ENCODE measurements at places on chromosomes 12 and 14.

DNA sequence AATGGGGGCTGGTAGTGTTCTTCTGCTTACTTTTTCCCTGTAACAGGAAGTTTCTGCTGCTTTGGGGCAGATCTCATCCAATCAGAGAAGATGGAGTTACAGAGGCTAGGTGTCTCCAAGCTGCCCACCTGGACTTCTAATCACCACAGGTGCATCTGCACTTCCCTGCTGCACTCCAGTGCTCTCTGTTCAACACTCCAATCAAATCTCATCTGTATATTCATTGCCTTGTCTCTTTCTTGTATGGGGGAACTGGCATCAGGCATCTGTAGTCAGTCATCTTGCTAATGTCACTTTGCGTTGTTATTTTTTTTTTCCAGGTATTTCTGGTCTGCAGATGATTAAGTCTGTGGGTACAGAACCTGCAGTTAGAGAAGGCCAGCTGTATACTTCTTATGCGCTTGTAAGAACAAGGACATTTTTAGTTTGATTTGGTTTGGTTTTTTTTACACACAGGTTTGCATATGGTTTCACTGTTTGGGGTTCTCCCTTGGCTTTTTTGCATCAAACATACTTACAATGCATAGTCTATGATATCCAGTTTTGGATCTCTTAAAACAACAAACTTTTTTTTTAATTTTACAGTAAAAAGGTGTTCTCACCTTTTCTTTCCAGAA is 116.0 kb downstream of the METTL25 start:
- no peak for DNase-seq

DNA sequence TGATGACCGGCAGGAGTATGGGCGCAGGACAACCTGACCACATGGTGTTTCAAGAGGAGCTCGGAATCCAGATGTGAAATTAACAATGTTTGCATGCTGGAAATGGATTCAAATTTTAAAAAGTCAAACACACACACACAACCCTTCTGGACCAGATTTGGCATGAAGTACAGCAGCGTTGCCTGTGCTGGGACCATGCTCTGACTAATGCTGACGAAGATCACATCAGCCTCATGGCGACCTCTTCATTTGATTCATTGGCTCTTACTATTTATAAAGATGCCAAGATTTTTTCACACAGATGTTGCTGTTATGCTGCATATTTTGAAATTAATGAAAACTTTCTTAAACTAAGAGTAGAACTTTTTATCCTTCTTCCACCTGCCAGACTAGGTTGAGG is 926.6 kb upstream of the TMEM132C start:
- no peak for DNase-seq

GRCh38 chr14:105088812-105089745 is 23.8 kb upstream of the GPR132 start:
- DNase-seq: no peak

DNA sequence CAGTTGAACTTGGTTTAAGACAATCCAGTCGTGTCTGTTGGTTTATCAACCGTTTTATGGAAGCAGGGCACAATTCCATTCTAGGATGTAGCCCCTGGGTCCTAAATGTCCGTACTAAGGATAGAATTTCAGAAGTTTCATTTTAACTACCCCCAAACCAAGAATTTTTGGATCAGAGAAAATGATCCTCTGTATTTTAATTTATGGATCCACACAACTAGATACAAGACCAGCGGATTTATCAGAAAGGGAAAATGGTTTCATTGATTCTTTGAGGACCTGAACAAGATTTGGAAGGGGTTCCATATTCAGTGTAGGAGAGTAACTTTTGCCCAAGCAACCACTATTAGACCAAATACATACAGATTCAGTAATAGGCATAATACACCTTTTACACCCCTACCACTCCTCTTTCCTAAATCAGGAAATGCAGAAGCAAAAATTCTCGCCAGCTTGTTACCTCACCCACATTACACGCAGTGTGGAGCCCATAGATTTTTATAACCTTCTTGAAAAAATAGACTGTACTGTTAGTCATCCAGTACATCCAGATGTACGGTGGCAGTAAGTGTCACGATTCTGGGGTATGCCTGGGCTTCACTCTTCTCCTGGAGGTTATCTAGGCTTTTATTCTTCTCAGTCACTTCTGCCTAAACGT is 1.4 kb upstream of the FBXL14 start:
- no peak for DNase-seq

DNA sequence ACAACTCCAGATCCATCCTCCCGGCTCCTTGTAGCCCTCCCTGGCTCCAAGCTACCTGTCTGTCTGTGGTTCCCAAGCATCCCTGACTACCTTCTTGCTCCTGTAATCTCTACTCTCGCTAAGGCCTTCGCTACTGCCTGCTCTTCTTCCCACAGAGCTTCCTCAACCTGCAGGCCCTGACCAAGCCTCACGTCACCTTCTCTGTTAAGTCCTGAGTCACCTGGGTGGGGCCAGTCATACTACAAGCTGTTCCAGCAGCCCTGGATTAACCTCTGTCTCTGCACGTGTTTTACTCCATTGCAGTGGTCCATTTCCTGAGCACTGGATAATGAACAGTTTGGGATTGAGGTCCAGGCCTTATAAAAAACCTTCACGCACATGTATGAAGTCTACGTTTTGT is 770.7 kb downstream of the BCL11B start:
- DNase-seq: no peak

DNA sequence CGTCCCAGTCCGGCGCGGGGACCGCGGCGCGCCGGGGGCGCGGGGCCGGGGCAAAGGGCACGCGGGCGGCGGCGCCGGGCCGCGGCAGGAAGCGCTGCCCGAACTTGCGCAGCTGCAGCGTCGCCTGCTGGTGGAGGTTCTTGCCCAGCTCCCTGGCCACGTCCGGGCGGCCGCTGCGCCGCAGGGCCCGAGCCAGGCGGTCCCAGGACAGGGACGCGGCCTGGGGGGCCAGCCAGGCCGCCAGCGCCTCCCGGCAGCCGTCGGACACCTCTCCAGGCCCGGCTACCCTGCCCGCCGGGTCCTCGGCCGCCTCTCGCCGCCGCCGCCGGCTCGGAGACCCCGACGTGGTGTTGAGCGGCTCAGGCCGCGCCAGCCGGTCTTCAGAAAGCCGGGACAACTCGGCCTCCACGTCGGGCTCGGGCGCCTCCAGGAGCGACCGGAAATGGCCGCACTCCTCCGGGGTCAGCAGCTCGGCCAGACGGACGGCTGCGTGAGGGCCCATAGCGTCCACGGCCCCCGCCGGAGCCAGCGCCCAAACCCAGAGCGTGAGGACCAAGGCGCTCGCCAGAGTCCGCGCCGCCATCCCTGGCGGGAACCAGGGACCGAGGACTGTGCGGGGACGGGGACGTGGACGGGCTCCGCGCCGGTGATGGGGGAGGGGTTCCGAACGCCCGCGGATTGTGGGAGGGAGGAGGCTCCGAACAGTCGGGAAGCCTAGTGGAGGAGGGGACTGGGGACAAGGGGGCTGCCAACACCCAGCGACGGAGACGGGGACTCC is 34.0 kb downstream of the FIGNL2 start:
- DNase-seq: peak; percentile 50

DNA sequence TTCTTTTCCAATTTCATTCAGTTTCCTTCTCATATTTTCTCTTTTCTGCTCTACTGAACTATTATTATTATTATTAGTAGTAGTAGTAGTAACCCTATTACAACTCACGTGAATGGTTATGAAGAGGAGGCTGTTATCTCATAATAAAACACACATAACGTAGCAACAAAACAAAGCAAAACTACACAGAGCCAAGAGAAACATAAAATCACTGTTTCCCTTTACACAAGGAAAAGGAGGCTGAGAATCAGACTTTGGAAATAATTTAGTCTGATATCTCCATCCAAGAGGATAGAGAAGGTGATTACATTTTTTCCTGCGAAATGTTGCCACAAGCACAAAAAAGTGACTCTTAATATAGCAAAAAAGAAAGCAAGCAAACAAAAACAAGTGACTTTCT is 975.8 kb upstream of the FLRT2 start:
- no peak for DNase-seq

- DNase-seq: no peak
Measured at GRCh38 chr12:109378569-109378968, 30.9 kb downstream of the MYO1H start.

- DNase-seq: no peak
Measured at GRCh38 chr14:44988694-44989093, 26.7 kb downstream of the TOGARAM1 start.

DNA sequence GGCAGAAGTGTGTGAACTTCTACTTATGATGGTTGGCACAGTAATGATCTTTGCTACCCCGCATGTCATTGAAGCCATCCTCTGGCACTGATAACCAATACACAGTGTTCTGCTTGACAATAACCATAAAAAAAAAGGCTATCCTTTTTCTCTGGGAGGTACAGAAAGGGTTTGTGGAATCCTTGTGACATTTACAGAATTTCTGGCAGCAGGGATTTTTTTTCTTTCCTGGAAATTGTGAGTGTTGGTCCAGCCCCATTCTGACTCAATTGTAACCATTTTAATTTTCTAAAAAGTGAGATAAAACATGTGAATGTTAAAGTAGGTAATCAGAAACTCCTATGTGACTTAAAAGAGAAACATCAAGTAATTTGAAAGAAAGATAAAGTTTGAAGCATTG is 943.8 kb downstream of the TMTC2 start:
- DNase-seq: no peak

- no peak for DNase-seq
Measured at GRCh38 chr12:15669256-15669948, 119.8 kb downstream of the EPS8 start.

- DNase-seq: no peak
Measured at GRCh38 chr14:77616133-77616453, 344 bp downstream of the SPTLC2 start.

DNA sequence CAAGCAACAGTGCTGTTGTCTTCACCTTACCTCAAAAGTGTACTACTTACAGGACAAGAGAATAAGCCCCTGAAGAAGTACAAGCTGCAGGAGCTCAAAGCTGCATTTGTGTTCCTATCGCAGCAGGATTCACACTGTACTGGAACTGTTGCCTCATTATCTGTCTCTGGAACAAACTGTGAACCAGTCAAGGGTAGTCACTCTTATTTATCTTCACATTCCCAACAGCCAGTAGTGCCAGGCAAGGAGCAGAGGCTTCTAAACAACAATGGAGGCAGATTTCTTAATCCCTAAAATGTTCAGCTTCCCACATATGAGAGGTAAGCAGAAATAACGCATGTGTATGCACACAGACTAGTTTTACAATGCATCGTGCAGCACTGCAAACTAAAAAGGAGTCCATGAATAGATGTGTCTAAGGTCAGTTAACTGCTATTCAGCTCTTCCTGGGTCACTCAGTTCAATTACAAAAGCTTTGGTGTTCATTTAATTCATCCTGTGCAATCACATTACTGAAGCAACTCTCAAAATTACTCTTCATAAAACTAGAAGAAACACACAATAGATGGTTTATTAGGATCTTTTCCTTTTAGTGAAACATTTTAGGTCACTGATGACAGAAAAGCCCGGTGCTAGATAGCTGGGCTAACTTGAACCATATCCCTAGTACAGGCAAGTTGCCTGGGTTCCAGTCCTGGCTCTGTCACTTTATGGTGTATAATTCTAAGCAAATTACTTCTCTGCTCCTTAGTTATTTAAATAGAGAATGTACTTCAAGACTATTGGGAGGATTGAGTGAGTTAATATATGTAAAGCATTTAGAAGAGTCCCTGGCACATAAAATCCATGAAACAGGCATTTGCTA is 2.7 kb downstream of the APPL2 start:
- DNase-seq: no peak

DNA sequence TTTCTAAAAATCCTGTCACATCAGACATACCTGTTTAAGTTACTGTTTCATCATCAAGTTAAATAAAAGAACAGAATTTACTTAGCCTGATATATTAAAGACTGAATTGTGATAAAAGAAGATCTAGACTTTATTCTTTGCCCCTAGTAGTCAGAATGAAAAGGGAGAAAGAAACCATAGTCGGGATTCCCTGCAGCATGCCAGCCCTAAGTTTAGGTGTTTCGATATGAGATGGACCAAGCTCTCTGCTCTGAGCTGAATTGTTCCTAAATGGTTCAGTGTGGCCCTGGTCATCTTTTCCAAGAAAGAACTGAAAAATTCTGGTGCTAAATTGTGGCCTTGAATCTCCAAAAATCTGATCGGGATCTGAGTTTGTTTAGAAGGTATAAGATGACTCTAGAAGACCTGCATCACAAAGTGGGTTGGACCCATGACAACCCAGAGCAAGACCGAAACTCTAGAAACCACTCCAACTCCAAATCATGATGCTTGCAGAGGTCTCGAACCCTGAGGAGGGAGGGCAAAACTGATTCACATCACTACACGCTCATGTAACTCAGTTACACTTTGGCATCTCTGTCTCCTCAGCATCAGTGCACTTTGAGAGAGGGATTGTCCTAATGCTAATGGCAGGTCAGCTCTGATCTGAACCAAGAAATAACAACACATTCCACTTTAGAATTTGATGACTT is 15.7 kb downstream of the PTGER2 start:
- DNase-seq: no peak

- no peak for DNase-seq
Measured at GRCh38 chr14:59739794-59740193, 130.8 kb downstream of the RTN1 start.

DNA sequence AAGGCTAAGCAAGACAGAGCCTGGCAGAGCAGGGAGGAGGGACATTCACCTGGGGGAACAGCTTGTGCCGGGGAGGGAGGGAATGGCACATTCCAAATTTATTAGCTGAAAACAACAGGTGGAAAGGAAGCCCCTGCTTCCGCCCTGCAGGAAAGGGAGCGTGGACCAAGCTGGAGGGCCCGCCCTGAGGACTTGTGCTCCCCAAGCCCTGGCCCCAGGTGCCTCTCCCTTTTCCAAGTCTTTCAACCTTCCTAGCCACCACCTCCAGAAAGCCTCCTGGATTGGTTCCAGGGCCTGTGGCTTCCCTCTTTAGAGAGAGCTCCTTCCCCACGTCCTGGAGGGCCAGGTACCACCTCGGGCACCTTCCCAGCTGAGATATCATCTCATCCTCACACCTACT is 2.7 kb downstream of the DEGS2 start:
- DNase-seq: no peak

DNA sequence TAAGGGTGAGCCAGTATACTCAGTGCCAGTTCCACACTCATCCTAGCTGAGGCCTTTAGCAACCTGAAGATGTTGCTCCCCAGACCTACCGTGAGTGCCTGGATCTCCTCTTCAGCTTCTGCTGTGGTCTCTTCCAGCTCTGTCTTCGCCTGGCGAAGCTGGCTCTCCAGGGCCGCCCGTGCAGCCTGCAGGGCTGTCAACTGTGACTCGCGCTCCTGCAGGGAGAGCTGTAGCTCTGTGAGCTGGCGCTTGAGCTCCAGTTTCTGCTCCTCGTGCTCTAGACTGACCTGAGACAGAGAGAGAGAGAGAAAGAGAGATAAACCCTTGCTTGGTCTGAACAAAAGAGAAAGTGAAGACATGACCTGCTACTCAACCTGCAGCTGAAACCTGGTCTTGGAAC is 84.0 kb downstream of the PRKAB1 start:
- DNase-seq: no peak

GRCh38 chr14:91317381-91318308 is 73.1 kb upstream of the GPR68 start:
- peak; percentile 73 for DNase-seq

DNA sequence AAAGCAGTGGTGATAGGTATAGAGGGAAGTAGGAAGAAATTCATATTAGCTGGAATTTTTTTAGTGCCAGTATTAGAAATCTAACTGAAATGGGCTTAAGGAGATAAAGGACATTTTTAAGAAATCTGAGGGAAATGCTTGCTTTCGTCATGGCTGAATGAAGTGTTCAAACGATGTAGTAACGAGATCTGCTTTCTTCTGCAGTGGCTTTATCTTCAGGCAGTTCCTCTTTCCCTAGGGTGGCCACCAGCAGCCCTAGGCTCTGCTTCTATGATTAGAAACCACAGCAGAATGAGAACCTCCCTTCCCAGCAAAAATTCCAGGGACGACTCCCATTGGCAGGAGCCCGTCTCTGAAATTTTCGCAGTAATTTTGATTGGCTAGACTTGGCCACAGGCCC is 163.9 kb upstream of the FRMD6 start:
- DNase-seq: no peak
